Karpas-422 (cell line): ENCODE measurements at places on chromosomes 11 and 22. TPM values are rescaled to one million over a fixed set of nuclear protein-coding genes. Genes with fewer than 3 reads are reported as not detected.
A peak's percentile ranks its signal among the peaks of the same experiment; 100 is the strongest.

- no peak overlapping the region for H3K4me3 ChIP-seq
- H3K4me1 ChIP-seq: no peaks in the 10 kb centered on the region
- DNase-seq: no peak
- H3K36me3 ChIP-seq: no peaks in the 10 kb centered on the region
Measured at GRCh38 chr11:13052130-13052571, 43.0 kb downstream of the RASSF10 start.

DNA sequence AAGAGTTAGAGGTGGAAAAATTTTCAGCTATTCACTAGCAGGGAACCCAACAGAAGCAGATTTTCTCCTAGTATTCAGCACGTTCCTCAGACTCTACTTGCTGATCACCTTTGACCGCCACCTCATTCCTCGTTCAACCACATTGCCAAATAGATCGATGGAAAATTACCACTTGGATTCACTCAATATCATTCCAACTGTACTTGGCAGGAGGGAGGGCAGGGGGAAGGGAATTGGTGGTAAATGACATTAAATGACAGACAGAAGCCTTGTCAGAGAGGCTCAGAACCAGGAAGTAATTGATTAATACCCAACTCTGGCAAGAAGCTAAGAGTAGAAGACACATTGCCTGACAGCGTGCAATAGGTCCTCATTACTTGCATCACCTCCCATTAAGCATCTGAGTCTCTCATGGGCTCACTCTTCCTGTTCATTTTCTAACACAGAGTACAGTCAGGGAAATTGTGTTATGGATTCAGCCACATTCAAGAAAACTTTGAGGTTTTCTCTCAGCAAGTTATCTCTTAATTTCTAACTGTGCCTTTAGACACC, 240.5 kb upstream of the FAT3 start:
- no peak overlapping the region for H3K4me3 ChIP-seq
- DNase-seq: no peak
- H3K27me3 ChIP-seq: no peaks in the 10 kb centered on the region

GRCh38 chr22:37904572-37905533, 1.2 kb upstream of the MICALL1 start:
- H3K4me3 ChIP-seq: peak overlapping the region; percentile 65; the same call in 1 of the 2 replicates
- no peaks in the 10 kb centered on the region for H3K27me3 ChIP-seq
- no peak overlapping the region for H3K27ac ChIP-seq
- H3K36me3 ChIP-seq: no peaks in the 10 kb centered on the region
- H3K4me1 ChIP-seq: peaks cover 18% of the 10 kb centered on the region

DNA sequence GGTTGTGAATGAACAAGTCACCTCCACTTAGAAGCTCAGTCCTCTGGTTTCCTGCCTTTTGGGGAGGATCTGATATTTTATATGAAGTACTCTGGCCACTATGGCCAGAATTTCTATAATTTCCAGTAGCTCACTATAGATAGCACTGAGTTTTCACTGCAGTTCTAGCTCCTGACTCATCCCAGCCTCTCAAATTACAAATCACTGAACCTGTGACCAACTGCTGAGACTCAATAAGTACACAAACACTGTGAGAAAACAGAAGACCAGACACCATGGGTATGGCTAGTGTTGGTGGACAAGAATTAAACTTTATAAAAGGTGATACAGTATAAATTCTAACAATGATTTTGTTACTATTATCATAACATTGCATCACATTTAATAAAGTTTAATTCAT, 47.1 kb upstream of the UCP3 start:
- no peak for DNase-seq
- no peak overlapping the region for H3K4me3 ChIP-seq
- H3K27ac ChIP-seq: no peak overlapping the region
- H3K36me3 ChIP-seq: peaks cover 8% of the 10 kb centered on the region
- H3K27me3 ChIP-seq: no peaks in the 10 kb centered on the region

DNA sequence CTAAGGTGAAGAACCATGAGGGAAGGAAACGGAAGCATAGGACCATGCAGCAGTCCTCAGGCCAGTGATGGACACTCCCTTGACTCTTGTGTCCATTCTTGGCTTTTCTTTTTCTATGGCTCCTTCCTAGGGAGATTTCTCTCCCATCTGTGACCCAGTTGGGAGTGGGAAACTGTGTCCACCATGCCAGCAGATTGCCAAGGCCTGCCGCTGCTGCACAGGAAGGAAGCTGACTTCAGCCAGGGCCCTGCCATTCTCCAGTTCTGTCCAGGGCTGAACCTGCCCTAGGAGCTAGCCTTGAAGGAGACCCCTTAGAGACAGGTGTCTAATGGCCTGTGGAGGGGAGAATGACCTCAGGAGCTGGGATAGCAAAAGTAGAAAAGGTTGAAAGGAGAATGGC, 17.4 kb downstream of the SSH3 start:
- H3K36me3 ChIP-seq: no peaks in the 10 kb centered on the region
- H3K4me3 ChIP-seq: no peak overlapping the region
- H3K27me3 ChIP-seq: no peaks in the 10 kb centered on the region
- no peak for DNase-seq
- peaks cover 25% of the 10 kb centered on the region for H3K4me1 ChIP-seq

GRCh38 chr11:3826721-3827120, 14.0 kb downstream of the RHOG start:
- peak overlapping the region; percentile 66 for H3K27ac ChIP-seq
- H3K36me3 ChIP-seq: no peaks in the 10 kb centered on the region; the same call in 1 of the 2 replicates
- DNase-seq: no peak
- no peak overlapping the region for H3K4me3 ChIP-seq
- no peaks in the 10 kb centered on the region for H3K27me3 ChIP-seq

DNA sequence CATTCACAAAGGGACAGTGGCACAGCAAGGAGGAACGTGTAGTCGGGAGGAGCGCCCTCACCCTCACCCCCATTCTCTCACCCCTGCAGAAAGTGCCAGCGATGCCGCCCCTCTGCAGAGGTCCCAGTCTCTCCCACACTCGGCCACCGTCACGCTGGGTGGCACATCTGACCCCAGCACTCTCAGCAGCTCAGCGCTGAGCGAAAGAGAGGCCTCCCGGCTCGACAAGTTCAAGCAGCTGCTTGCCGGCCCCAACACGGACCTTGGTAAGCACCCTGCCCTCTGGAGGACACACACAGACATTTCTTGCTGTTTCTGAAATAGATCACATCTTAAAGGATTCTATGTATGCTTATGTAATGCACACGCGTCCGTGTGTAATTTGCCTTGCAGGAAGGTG, 34.9 kb downstream of the TBC1D22A start:
- H3K27ac ChIP-seq: peak overlapping the region; percentile 37; the same call in 1 of the 2 replicates
- H3K4me3 ChIP-seq: no peak overlapping the region
- peaks cover 22% of the 10 kb centered on the region for H3K36me3 ChIP-seq
- peaks cover 22% of the 10 kb centered on the region for H3K4me1 ChIP-seq
- DNase-seq: peak; percentile 85
- H3K27me3 ChIP-seq: no peaks in the 10 kb centered on the region

DNA sequence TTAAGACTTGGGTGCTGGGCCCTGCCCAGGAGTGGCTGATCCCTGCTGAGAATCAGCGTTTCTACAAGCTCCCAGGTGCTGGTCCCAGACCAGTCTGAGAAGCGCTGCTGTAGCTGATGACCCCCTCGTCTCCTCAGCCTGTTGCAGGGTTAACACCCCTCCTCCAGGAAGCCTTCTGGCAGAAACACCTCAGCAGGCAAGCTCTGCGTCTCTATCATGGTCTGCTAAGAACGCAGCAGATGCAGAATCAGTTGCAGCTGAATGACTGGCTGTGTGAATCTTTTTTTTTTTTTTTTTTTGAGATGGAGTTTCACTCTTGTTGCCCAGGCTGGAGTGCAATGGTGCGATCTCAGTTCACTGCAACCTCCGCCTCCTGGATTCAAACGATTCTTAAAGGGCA, 132.5 kb downstream of the CACNA1I start:
- H3K27me3 ChIP-seq: no peaks in the 10 kb centered on the region
- no peaks in the 10 kb centered on the region for H3K4me1 ChIP-seq

- no peak overlapping the region for H3K27ac ChIP-seq
- no peak for DNase-seq
- no peaks in the 10 kb centered on the region for H3K36me3 ChIP-seq
- peaks cover 11% of the 10 kb centered on the region for H3K4me1 ChIP-seq
- H3K4me3 ChIP-seq: no peak overlapping the region
Measured at GRCh38 chr11:92764128-92764527, 205.3 kb upstream of the MTNR1B start.

- H3K27me3 ChIP-seq: no peaks in the 10 kb centered on the region
- no peak overlapping the region for H3K27ac ChIP-seq
- H3K36me3 ChIP-seq: no peaks in the 10 kb centered on the region
- no peak for DNase-seq
- no peaks in the 10 kb centered on the region for H3K4me1 ChIP-seq
Measured at GRCh38 chr11:69329581-69329980, 35.6 kb downstream of the MYEOV start.

- DNase-seq: no peak
- no peak overlapping the region for H3K4me3 ChIP-seq
- no peaks in the 10 kb centered on the region for H3K4me1 ChIP-seq
- no peaks in the 10 kb centered on the region for H3K36me3 ChIP-seq
- H3K27ac ChIP-seq: no peak overlapping the region
Measured at GRCh38 chr11:17651061-17651460, 68.3 kb upstream of the MYOD1 start.

DNA sequence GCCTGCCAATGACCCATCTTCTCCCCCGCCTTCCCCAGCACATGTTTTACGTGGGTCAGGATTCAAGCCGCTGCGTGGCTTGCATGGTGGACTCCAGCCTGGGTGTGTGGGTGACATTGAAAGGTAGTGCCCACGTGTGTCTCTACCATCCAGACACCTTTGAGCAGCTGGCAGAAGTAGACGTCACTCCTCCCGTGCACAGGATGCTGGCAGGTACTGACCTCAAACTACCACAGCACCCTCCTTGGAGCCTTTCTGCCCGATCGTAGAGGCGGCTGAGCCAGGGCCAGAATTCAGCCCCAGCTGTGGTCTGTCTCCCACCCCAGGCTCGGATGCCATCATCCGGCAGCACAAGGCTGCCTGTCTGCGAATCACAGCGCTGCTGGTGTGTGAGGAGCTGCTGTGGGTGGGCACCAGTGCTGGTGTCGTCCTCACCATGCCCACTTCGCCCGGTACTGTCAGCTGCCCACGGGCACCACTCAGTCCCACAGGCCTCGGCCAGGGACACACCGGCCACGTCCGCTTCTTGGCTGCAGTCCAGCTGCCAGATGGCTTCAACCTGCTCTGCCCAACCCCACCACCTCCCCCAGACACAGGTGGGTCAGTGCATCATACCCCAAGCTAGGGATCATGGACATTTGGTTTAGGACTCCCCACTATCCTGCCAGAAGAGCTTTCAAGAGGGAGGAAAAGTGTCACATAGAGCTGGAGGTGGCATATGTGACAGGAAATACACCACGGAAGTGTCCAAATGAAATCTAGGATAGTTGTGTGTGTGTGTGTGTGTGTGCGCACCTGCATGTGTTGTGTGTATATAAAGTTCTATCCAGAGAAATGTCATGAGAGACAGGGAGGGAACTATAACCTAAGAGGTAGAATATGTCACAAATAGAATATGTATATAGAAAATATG, 10.6 kb upstream of the RELT start:
- H3K27me3 ChIP-seq: no peaks in the 10 kb centered on the region
- no peak for DNase-seq
- H3K4me3 ChIP-seq: no peak overlapping the region
- no peak overlapping the region for H3K27ac ChIP-seq
- H3K36me3 ChIP-seq: no peaks in the 10 kb centered on the region

DNA sequence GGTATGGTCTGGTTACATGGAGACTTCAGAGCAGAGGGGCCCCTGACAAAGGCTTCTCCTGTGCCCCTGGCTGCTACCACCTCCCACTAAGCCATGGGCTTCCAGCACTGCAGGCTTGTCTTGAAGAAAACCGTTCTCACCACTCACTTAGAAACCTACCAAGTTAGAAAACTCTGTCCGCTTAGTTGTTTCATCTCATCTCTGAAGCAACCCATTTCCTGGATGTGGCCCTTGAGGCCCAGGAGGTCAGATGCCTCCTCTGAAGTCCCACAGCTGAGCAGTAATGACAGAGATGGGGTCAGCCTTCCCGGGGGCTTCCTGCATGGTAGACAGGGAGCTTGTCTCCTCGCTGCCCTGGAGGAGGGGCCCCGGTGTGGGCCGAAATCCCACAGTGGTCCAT, 12.9 kb downstream of the CSF2RB start:
- no peak overlapping the region for H3K27ac ChIP-seq
- H3K4me3 ChIP-seq: no peak overlapping the region
- H3K36me3 ChIP-seq: no peaks in the 10 kb centered on the region
- no peak for DNase-seq

DNA sequence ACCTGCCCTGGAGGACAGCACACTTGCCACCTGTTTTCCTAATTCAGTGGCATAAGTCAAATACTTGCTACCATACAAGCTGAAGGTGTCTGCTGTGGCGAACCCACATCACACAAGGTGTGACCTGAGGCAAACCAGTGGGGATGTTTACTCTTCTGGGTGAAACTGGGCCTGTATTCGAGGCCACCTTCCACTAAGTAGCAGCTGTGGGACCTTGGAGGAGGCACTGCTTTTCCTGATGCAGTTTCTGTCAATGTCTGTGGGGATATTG, 927.4 kb downstream of the BRD1 start:
- H3K36me3 ChIP-seq: no peaks in the 10 kb centered on the region
- no peak overlapping the region for H3K4me3 ChIP-seq
- H3K4me1 ChIP-seq: no peaks in the 10 kb centered on the region
- DNase-seq: no peak

OR51B5 gene
- total RNA-seq: 0.60 TPM in 1 of 2 replicates, not detected in the other

GSTT2B gene
- not detected in 2 replicates for total RNA-seq
